Germinal center (tissue), 1 donor: ENCODE measurements at places on chromosomes 2 and 18.

DNA sequence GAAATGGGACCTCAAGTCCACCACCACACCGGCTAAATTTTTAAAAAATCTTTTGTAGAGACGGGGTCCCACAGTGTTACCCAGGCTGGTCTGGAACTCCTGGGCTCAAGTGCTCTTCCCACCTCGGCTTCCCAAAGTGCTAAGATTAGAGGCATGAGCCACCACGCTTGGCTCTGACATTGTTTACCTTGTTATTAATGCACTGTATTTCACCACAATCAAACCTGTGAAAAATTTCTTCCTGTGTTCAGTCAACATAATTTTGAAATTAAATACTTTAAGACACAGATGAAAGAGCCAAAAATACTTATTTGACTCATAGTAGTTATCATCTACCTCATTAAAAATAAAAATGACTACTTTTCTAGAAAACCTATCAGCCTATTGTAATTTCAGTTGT is 16.0 kb upstream of the FAM124B start:
- no peak for DNase-seq

DNA sequence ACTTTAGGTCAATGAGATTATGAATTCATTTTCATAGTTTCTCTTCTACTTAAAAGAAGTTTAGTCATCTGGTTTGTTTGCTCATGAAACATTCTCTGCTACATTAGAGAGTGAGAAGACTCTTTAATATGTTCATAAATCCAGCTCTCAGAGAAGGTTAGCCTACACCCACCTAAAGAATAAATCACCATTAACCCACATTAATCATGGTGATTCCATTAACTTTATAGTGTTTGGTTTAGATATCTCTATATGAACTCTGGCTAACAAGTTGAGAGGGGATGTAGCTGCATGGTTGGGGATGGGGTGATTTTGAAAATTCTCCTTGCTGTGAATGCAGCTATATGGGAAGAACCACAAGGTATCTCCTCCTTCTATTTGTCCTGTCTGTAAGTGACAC is 10.7 kb downstream of the TFPI start:
- no peak for DNase-seq

DNA sequence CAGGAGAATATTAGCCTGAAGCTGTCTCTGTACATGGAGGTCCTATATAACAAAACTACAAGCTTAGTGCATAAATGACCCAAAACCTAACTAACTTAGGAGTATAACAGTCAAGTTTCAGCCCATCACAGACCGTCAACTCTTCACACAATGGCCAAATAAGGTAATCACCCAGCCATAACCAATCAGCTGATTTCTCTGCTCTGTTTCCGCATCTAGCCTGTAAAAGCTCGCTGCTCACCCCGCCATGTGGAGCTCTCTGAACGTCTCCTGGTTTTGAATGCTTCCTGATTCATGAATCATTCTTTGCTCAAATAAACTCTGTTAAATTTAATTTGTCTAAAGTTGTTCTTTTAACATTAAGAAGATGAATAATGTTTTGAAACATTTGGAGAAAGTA is 593.6 kb downstream of the TMX3 start:
- no peak for DNase-seq

GRCh38 chr2:55119711-55120487 is 69.6 kb upstream of the RTN4 start:
- DNase-seq = no peak

DNA sequence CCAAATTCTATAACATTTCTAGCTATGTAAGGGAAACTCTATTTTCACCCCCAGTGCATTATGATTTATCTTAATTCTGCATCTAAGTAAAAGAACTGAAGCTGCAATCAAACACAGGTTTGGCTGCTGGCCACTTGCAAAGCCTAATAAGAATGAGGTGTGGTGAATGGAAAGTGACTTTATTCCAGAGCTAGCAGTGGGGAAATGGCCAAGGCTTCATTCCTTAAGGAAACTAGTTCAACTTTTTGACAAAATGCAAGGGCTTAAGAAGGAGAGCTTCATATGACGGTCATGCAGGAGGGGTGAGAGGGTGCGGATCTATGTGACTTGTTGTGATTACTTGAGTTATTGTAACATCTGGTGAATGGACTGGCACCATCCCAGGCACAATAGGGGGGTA is 1802.0 kb downstream of the SUCLG1 start:
- DNase-seq = no peak
